ENCODE measurements at places on chromosomes 12 and 14.

DNA sequence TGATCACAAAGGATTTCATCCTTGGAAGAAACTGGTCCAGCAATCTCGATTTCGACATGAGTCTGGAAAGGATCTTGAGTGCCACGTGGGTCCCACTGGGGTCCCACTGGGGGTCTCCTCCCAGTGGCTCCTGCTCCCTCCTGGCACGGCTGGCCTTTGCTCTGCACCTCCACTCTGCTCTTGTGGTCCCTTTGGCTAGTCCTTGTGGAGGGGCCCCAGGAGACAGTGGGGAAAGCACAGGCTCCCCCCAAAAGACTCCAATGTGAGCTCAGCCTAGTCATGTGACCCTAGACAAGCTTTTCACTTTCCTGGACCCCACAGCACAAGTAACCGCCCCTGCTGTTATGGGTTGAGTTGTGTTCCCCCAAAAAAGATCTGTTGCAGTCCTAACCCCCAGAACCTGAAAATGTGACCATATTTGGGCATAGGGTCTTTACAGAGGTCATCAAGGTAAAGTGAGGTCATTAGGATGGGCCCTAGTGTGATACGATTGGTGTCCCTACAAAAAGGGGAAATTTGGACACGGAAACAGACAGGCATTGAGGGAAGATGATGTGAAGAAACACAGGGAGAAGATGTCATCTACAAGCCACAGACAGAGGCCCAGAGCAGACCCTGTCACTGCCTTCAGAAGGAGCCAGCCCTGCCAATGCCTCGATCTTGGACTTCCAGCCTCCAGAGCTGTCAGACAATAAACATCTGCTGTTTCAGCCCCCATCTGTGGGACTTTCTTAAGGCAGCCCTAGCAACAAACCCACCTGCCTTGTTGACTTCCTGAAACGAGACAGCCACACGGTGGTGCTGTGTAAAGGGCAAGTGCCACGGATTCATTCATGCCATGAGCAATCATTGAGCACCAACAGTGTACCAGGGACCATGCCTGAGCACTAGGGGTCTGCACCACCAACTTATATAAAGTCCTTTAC lies 23.8 kb upstream of the PPP2R5C start:
- no peak for DNase-seq

- no peak for DNase-seq
Observed at GRCh38 chr12:65526311-65526710, 247.8 kb downstream of the MSRB3 start.

DNA sequence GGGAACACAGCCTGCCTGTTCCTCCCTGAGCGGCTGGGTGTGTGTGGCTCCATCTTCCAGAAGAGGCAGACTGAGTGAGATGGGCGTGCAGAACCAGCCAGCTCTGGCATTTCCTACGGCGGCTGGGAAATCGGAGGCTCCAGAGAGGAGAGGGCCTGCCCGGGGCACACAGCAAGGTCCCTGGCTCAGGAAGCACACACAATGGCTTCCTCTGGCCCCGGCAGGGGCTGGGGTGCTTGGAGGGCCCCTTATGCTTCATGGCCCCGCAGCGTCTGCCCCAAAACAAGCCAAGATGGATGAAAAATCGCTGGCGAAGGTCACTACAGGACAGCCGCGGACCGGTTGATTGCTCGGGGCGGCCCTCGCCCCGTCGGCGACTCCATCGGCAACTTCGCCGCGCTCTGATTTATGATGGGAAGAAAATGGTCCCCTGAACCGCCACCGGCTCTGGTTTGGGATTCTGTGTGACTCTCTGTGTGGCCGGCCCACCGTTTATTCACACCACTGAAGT lies 191.5 kb upstream of the C14orf180 start:
- DNase-seq = no peak

- no peak for DNase-seq
Observed at GRCh38 chr12:21065845-21066244, 65.1 kb upstream of the SLCO1B1 start.

DNA sequence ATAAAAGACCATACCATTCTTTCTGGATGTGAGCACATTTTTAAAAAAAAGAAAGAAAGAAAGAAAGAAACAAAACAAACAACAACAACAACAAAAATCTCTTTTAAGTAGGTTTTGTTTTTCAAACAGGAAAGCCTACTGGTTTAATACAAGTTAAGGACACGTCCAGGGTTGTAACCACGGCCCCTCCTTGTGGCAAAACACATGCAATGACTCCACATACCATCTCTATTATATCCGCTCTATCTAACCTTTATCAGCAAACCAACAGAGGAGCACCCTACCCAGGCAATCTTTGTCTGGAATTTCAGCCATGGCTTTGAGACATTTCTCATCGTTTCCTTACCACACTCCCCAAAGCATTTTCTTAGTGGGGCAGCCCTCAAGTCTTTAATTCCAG lies 360.5 kb upstream of the TMPO start:
- DNase-seq = no peak

GRCh38 chr14:102593061-102593824 lies 794 bp downstream of the RCOR1 start:
- peak; percentile 18 for DNase-seq

DNA sequence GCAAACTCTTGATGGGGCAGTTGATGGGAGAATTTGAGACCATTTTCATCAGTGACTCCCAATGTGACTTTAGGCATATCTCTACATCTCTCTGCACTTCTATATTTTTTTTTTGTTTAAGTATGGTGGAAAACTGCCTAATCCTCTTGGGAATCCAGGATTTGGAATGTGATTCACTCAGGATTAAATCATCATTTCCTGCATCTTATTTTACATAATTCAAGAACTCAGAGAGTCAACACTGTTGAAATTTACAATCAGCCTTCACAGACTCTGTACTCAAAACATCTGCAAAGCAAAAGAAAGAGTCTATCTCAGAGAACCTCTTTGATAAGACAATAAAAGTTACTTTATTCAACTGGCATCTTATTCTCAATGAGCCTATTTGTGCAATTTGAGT lies 260.7 kb upstream of the NOS1 start:
- no peak for DNase-seq

GRCh38 chr12:120332523-120332922 lies 4.9 kb upstream of the PLA2G1B start:
- DNase-seq = no peak

- DNase-seq = peak; percentile 23
Observed at GRCh38 chr12:1796515-1797010, 23.8 kb upstream of the LRTM2 start.

DNA sequence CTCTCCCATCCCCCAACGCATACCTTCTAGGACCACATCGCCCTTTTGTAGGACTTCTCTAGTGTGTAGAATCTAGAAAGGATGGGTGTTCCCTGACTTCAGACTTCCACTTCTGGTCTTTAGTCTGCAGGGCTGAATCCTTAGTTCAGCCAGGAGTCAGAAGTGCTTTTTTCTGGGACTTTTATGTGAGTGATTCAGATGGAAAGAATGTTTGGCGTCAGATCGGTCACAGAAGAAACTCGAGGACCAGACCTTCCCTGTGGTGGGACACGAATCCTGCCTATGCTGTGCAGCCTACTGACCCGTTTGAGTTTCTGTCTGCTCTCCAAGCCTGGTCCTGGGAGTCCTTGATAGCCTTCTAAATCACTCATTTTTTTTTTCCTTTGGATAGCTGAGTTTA lies 165.4 kb upstream of the SSTR1 start:
- DNase-seq = no peak

- DNase-seq = no peak
Observed at GRCh38 chr12:106193394-106194215, 54.2 kb downstream of the CKAP4 start.

GRCh38 chr12:2011643-2012607 lies 7.7 kb upstream of the DCP1B start:
- no peak for DNase-seq

- DNase-seq = no peak
Observed at GRCh38 chr14:100279133-100279532, 27.1 kb downstream of the SLC25A29 start.

- no peak for DNase-seq
Observed at GRCh38 chr12:88931598-88931997, 351.3 kb upstream of the KITLG start.

- no peak for DNase-seq
Observed at GRCh38 chr14:103161054-103161397, 37.8 kb downstream of the TNFAIP2 start.

DNA sequence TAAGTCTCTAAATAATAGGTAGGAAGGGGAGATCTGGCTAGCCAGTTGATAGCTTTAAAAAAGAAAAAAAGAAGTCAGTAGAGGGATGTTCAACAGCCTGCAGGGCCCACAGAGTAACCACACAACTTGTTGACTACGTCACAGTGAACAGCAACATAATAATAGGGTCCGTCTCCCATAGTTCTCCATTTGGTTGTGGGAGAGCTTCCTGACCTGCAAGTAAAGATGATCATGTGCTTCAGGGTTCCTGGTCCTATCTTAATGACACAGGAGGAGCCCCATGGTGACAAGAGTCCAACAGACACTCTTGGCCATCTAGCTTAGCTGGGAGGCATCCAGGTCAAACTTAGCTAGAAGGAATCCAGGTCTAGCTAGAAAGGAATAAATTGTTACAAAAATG lies 36.2 kb downstream of the FGD6 start:
- DNase-seq = no peak

Data from stimulated activated CD8-positive, alpha-beta memory T cell treated with anti-CD3 and anti-CD28 coated beads, Interleukin-7, amount 100 ng/mL, for 24 hours (primary cell).